ENCODE measurements at places on chromosomes 13 and 19.

DNA sequence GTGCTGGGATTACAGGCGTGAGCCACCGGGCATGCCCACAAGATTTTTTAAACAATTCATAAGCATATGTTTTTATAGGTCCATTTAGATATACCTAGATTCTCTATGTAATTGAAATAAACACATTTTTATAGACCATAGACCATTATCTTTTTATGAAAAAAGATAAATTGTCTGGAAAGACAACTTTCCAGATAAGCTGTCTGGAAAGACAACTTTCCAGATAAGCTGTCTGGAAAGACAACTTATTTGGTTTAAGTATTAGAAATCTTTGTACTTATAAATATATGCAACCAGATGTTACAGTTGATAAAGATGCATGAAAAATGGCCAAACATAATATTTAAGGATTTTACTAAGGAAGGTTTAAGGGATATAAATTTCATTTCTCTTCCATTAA, 538.5 kb downstream of the GPC6 start:
- no peak for DNase-seq

DNA sequence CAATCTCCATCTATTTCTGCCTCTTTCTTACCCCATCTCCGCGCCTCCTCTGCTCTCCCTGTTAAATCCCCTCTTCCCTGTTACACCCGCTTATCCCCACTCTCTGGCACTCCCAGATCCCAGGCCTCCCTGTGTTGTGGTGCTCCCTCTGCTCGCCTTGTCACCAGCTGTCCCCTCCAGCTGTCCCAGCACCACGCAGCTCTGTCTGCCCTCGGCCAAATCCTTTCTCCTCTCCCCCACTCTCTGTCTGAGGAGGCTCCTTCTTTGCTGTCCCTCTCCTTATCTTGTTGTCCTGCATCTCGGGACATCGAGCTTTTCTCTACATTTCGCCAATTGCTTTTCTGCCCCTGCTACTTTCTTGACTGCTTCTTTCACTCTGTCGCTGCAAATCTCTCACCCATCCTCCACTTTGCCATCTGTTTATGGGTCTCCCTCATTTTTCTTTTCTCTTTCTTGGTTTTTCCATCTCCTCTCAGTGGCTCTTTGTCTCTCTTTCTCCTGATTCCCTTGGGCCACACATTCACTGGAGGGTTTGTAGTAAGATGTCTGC, 941 bp downstream of the ZNF160 start:
- no peak for DNase-seq

DNA sequence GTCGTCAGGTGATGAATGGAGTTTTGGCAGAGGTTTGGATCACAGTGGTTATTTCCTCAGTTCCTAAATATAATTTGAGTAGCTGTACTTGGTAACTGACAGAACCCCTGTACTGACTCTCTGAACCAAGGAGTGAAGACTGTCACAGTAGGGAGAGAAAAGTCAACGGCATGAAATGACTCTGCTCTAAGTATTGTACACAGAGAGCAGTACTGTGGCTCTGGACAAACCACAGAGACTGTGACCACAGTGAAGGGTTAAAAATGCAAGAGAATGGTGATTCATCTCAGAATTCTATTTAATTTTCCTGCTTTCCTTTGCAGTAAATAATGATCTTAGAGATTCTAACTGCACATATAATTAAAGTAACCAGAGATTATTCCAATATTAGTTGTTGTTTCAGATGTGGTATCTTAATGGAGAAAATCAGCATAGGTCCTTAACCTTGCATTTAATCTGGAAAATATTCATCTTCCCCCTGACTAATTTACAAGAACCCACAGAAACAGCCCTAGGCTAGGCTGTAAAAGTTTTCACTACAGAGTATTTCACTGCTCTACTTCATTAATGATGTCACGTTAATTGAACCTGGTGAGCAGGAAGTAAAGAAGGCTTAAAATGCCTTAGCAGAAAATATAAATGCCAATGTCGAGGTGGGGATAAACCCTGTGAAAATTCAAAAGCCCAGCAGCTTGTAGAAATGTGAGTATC, 221.9 kb downstream of the LIG4 start:
- DNase-seq, result no peak

DNA sequence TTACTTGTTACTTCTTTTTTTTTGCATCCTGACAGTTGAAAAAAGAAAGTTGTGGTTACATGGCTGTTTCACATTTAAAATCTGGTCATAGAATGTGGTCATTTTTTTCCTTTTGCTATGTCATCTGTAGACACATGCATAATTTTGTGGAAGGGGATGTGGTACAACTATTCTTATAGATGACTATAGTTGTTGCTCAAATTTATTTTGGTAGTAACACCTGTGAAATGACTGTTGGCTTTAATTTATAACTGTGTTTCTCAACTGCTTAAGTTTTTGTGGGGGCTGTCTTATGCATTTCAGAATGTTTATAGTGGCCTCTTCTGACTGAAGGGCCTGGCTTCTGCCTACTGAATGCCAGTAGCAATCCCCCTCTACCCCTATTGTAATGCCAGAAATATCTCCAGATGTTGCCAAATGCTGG, 130.5 kb downstream of the PAN3 start:
- DNase-seq, result no peak

- DNase-seq, result peak; percentile 58
Measured at GRCh38 chr13:40060296-40061007, 405.0 kb downstream of the COG6 start.

GRCh38 chr19:16899566-16900075, 10.8 kb downstream of the F2RL3 start:
- DNase-seq, result no peak

DNA sequence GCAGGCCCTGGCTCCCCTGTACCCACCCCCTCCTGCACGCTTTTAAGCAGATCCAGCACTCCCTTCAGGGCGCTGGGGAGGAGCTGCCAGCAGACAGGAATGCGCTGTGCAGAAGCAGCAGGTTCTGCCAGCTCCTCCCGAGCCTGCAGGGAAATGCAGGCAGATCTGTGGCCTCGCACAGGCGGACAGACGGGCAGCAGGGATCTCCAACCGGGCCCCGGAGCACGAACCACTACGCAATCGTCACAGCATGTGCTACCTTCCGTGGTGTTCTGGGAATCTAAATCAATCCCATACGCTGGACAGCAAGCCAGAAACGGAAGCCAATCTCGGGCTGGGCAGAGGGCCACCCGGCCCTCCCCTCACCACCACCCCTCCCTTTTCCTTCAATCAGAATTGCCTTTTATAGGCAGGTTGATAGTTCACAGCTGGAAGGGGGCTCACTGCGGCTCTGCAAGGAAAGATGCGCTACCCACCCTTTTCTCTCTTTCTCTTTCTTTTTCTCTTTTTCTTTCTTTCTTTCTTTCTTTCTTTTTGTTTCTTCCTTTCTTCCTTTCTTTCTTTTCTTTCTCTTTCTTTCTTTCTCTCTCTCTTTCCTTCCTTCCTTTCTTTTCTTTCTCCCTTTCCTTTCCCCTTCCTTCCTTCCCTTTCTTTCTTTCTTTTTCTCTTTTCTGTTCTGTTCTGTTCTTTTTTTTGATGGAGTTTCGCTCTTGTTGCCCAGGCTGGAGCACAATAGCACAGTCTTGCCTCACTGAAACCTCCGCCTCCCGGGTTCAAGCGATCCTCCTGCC, 99.9 kb downstream of the GNG7 start:
- DNase-seq, result peak; percentile 23

DNA sequence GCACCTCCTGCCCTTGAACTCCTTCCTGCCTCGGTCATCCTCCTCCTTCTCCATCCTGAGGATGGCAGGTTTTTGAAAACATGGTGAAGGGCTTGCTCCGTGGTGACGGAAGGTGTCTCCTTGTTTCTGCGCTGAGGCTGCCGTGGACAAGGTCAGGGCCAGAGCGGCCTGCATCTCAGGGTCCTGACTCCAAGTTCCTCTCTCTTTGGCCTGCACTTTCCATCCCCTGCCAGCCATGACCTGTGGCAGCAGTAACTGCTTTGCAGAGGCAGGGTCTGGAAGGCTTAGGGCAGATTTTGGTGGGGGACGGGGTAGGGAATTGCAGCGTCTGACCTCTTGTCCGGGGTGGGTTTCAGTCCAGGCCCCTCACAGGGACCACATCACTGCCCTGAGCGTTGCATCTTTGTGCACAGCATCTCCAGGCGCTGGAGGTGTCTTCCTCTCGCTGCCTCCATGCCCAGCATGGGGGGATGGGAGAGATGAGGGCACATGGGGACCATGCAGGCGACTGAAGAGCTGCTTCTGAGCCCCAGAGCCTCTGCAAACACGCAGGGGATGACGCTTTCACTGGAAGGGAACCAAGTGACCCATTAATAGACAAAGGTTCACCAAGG, 216.8 kb downstream of the TEX29 start:
- DNase-seq, result no peak

GRCh38 chr19:4707322-4707721, 16.3 kb downstream of the DPP9 start:
- no peak for DNase-seq

DNA sequence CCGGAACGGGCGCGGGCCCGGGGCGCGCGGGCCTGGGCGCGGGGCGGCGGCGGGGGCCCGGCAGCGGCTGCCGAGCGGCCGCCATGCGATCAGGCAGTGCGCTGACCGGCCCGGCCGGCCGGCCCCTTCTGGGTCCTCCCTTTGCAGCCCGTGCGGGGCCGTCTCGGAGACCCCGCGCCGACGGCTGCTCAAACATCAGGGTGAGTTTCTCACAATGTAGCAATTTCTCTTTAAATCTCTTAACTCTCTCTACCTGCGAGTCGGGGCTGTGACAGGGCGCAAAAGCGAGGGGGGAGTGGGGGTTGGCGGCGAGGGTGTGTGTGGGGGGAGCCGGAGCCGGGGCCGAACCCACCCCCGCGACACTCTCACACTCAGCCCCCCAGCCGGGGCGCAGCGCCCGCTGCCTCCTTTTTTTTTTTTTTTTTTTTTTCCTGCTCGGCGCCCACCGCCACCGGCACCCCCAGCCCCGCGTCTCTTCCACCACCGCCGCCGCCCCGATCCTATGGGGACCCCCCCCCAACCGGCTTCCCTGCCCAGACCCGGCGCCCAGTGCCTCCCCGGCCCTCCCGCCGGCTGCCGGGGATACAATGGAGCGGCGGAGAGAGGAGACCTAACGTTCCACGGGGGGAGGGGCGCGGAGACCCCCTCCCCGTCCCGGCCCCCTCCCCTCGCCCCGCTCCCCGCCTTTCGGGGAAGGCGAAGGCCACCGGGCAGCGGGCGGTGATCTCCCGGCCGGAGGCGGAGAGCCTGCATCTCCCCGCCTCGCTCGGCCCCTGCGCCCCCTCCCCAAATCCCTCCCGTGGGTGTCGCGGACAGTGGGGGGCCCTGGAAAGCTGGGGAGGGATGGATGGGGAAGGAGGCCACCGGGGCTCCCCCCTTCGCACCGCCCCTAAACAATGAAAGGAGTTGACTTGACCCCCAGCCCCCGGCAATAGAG, at the start of gene BICRA:
TSS of gene BICRA (plus strand) at position 166 of the 937 bp plus-strand sequence. CDS start 64,441 bp downstream, outside the sequence.
- peak; percentile 75 for DNase-seq

GRCh38 chr13:110343241-110343865, 36.3 kb downstream of the COL4A2 start:
- no peak for DNase-seq

GRCh38 chr13:31826521-31826920, 87.2 kb downstream of the RXFP2 start:
- no peak for DNase-seq

GRCh38 chr13:81203783-81204182, 862.9 kb upstream of the SPRY2 start:
- DNase-seq, result no peak

DNA sequence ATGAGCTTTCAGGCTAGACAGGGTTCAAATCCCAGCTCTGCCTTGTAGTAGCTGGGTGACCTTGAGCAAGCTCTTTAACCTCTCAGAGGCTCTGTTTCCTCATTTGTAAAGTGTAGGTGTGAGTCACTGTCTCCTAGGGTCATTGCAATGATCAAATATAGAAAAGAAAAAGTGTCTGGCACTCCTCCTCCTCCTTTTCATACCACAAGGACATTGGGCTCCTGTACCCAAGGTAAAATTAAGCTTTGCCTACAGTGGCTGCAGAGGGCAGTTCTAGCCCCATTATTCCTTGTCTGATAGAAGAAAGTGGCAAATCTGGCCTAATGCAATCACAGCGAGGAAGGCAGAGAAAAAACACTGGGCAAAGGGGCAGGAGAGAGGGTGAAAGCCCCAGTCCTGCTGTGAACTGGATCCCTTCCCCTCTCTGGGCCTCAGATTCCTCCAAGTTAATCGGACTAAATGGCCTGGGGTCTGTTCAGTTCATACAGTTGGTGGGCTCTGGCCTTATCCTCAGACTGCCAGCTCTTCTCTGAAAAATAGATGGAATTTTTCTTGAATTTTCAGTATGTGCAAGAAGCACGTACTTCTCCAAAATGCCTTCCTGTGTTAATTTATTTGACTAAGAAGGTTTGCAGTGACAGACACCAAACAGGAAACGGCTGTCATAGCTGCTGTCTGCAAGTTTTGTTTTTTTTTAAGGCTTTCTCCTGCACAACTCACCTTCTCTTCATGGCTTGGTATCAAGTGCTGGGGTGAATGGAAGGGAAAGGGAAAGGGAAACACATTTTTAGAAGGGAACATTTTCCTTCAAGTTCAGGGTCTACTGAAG, 35.3 kb downstream of the RGCC start:
- no peak for DNase-seq

GRCh38 chr13:96075953-96076543, 13.9 kb upstream of the HS6ST3 start:
- no peak for DNase-seq

DNA sequence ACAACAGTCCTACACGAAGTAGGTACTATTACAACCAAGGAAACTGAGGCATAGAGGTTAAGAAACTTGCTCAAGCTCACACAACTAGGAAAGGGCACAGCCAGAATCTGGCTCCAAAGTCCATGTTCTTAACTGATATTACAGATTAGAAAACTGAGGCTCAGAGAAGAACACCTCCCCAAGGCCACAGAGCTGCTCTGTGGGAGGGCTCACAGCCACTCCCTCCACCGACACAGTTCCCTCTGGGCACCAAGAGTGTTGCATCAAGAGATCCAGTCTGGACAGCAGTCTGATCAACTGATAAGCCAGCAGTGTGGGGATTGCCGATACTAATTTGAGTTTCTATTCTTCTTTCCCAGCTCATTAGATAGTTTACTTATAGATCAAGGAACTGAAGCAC, 29.5 kb downstream of the SLC15A1 start:
- DNase-seq, result no peak

DNA sequence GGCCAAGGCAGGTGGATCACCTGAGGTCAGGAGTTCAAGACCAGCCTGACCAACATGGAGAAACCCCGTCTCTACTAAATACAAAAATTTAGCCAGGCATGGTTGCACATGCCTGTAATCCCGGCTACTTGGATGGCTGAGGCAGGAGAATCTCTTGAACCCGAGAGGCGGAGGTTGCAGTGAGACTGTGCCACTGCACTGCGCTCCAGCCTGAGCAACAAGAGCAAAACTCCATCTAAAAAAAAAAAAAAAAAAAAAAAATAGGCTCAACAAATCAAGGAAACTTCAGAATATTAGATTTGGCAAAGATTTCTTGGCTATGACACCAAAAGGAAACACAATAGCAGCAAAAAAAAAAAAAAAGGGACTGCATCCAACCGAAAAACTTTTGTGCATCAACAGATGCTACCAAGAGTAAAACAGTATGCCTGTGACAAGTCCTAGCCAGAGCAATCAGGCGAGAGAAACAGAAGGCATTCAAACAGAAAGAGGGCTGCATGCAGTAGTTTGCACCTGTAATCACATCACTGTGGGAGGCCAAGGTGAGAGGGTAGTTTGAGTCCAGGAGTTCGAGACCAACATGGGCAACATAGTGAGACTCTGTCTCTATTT, 23.8 kb downstream of the ZNF160 start:
- DNase-seq, result no peak
